Effector CD8-positive, alpha-beta T cell (primary cell): ENCODE measurements at places on chromosomes 4 and X.

DNA sequence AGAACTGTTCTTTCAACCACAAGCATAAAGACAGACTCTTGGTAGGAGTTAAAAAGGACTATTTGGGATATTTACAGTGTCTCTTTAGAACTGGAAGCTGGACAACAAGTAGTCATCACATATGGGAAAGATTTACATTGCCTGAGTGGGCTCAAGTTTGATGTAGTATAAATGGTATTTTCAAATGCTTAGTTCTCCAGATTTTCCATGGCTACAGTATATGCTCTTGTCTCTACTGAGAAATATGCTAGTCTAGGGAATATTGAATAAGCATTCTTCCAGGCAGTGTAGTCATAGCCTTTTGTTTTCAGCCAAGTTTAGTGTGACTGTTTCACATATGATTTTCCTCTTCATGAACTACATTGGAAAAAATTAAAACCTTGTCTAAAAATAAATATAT is 315.6 kb downstream of the ARHGAP24 start:
- no peak for DNase-seq

- DNase-seq: no peak
Measured at GRCh38 chr4:180217070-180217469, 2026.1 kb upstream of the TENM3 start.

GRCh38 chrX:110759785-110760184 is 35.8 kb downstream of the CHRDL1 start:
- DNase-seq: no peak

- DNase-seq: no peak
Measured at GRCh38 chr4:22625311-22625710, 67.4 kb upstream of the GBA3 start.

GRCh38 chr4:34619531-34620162 is 1624.7 kb downstream of the ARAP2 start:
- DNase-seq: no peak
